IMR-90 (cell line): ENCODE measurements at places on chromosomes 11 and 22. TPM values are rescaled to one million over a fixed set of nuclear protein-coding genes. Genes with fewer than 3 reads are reported as not detected.

OPCML gene
- total RNA-seq: under 0.01 TPM in 2 replicates

HEPN1 gene
- total RNA-seq: not detected in 2 replicates

DNA sequence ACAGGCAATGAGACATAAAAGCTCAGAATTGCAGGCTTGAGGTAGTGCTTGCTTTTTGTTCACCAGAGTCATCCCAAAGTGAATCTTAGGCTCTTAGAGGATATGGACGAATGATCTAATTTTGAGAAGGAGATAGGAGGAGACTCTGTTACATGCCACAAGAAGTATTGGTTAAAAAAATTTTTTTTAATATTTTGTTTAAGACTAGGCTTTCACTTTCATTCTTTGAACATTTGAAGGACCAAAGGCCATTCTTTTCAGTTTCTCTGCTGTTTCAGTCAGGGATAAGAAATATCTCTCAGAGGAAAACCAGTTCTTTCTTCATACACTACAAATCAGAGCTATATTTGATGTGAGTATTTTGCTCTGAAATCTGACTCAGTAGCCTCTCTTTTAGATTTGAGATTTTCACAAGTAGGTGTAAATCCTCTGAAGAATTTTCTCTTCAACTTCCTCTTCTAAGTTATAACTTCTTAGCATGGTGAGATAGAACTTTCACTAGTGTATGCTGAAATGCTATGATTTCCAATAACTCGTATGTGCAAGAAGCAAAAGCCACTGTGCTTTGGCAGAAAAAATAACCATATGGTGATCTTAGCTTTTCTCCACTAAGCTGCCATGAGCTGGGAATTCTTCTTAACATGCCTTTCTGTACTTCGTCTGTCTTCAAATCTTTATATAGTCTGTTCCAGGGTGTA lies 24.1 kb upstream of the FAM181B start:
- DNase-seq: no peak

GRCh38 chr11:4102711-4103110 lies 8.1 kb downstream of the RRM1 start:
- DNase-seq: no peak

- DNase-seq: no peak
Measured at GRCh38 chr11:9849389-9849788, 185.5 kb downstream of the SWAP70 start.

GRCh38 chr22:20244691-20245576 lies 23.2 kb downstream of the RTN4R start:
- DNase-seq: no peak

DNA sequence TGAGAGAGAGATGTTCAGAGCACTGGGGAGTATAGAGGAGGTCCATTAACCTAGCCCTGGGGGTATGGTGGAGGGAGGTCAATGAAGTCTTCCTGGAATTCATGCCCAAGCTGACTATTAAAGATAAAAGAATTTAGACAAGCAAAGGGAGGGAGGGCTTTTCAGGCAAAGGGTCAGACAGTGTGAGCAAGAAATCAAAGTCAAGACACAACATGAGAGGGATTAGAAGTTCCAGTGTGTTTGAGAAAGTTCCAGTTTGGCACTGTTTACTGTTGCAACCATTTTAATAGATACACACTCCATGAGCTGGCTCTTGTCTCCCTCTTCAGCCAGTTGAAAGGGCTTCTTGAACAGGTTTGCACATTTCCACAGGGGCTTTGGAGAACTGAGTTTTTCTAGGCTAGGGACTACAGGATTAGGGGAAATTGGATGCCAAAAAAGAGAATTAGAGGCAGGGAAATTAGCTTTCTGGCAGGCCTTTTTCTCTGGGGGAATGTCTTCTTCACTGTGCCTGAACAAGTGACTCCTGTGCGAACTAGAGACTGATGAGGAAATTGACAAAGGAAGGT lies 14.7 kb upstream of the NNMT start:
- no peak for DNase-seq

GRCh38 chr22:37129866-37130441 lies 19.8 kb downstream of the IL2RB start:
- no peak for DNase-seq

DNA sequence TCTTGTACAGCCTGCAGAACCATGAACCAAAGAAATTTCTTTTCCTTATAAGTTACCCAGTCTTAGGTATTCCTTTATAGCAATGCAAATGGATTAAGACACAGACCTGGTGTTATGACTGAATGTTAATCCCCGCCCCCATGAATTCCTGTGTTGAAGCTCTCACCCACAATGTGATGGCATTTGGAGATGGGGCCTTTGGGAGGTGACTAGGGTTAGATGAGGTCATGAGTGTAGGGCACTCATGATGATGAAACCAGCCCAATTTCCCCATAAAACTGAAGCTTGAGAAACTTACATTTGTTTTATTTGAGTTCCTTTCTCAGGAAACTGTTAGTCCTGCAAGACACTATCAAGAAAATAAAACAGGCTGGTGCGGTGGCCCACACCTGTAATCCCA lies 115.8 kb upstream of the THY1 start:
- no peak for DNase-seq

DNA sequence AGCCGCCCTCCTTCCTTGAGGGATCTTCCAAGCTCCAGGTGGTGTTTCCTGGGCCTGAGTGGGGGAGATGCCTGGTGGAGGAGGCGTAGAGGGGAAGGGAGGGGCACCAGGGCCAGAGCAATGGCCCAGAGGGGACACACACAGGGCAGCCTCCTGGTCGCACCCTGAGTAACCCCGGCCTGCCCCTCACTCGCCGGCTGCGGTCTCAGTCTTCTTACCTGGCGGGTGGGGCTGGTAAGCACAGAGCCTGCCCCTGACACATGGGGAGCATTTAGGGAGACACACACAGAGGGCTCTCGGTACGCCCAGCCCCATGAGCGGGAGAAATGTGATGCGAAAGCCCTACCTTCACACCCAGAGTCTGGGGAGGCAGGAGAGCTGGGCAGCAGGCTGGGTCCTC lies 23.9 kb downstream of the IGF2 start:
- no peak for DNase-seq

GRCh38 chr11:68313574-68314202 lies 1.3 kb downstream of the LRP5 start:
- DNase-seq: peak; percentile 30

DNA sequence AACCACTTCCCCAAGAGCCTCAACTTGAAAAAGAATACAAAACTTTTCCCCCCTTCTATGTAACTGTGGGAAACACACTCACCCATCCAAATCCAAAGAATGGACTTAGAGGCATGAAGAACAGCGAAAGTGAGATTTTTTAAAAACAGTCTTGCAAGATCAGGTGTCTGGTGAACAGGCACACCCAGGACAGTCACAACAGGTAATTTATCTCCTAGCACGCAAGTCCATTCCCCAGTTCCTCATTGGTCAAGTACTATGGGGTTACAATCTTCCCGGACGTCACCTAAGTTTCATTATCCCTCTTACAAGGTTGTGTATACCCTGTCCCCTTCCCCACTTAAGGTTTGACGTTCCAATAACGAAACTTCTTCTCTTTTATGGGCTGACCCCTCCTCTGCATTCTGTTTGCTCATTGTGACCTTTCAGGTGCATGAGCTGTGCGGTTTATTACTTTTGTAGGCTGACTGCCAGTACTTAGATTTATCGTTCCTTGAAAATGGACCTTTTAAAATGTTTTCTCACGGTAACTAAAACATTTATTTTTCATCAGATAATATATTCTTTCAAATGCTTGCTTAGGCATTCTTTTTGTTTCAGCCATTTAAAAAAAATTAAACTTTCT lies 1401.9 kb downstream of the FAM181B start:
- DNase-seq: no peak
